ENCODE measurements at places on chromosomes 1 and 21.
A peak's percentile ranks its signal among the peaks of the same experiment; 100 is the strongest.

- no peak for DNase-seq
These were observed 60.8 kb upstream of the SLC35F3 start for GRCh38 chr1:233843525-233844204.

DNA sequence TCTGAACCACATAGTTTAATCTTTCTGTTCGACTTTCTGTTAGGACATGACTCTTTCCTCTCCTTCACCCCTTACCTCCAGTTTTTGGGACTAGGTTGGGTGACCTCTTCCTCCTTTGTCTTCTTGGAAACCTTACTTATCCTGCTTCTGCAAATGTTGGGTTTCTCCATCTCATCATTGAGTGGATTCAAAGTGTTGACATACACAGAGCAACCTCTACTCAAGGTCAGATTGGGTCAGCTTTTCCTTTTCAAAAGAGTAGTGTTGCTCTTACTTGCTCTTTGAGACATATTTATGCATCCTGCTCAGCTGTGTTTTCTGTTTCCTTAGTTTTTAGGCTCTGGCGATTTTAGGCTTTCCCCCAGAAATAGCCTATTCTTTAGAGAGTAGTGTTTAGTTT is 3.7 kb downstream of the CAMTA1 start:
- no peak for DNase-seq

DNA sequence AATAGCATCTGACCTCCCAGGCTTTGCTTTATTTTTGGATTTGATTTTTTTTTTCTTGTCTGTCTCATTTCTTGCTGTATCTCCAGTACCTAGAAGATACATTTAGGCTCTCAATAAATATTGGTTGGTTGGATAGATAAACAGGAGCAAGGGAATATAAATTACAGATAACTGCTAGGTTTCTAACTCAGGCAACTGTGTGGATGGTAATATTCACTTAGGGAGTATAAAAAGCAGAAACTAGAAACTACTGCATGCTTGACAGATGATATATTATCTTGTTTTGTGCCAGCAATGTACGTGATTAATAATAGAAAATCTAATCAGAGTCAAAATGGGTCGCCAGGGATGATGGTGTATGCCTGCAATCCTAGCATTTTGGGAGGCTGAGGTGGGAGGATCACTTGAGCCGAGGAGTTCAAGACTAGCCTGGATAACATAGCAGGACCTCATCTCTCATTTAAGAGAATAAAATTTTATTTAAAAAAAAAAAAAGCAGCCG is 31.0 kb upstream of the TARS2 start:
- no peak for DNase-seq

GRCh38 chr1:119593805-119594204 is 54.3 kb downstream of the ZNF697 start:
- DNase-seq = no peak

DNA sequence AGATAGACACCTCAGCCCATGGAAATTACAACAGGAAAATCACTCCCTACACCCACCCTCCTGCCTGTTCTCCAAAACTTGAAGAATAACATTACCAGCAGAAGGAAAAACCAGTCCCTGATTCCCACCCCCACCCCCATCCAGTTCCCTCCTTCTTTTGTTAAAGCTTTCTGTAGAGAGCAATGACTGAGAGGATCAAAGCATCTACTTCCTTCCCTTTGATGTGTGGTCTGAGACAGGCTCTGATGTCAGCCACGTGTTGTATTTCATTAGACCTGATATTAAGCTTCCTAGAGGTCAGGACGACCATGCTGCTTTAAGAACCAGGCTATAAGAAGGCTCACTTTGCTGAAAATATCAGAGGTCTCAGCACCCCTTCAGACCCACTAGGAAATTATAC is 73.9 kb upstream of the HAO2 start:
- DNase-seq = no peak

- no peak for DNase-seq
These were observed 41.3 kb upstream of the TRIM45 start for GRCh38 chr1:117162816-117163215.

- no peak for DNase-seq
These were observed 7.9 kb upstream of the PLA2G2C start for GRCh38 chr1:20194224-20194623.

GRCh38 chr21:14522736-14523135 is 23.4 kb downstream of the SAMSN1 start:
- DNase-seq = no peak

GRCh38 chr1:108824051-108824450 is 32.8 kb downstream of the AKNAD1 start:
- no peak for DNase-seq

GRCh38 chr1:173148971-173149370 is 58.2 kb downstream of the TNFSF4 start:
- no peak for DNase-seq

- DNase-seq = peak; percentile 78
These were observed 183.6 kb downstream of the TTLL7 start for GRCh38 chr1:83815330-83815729.

DNA sequence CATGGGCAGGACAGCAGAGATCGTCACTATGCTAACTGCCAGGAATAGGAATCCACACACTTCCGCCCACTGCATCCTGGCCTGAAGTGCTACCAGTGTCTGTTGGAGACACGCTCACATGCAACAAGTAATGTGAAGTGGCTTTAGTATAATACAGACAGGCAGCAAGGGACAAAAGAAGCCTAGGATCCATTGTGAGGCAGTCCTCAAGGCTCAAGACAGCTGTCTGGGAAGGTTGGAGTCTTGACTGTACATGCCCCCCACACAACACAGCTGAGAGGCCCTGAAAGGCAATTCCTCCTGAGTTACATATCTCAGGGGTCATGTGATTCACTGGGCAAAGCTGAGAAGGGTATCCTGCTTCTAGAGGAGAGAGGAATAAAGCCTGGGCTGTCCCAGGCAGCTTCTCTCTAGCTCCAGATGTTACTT is 39.9 kb upstream of the CD1D start:
- DNase-seq = no peak

DNA sequence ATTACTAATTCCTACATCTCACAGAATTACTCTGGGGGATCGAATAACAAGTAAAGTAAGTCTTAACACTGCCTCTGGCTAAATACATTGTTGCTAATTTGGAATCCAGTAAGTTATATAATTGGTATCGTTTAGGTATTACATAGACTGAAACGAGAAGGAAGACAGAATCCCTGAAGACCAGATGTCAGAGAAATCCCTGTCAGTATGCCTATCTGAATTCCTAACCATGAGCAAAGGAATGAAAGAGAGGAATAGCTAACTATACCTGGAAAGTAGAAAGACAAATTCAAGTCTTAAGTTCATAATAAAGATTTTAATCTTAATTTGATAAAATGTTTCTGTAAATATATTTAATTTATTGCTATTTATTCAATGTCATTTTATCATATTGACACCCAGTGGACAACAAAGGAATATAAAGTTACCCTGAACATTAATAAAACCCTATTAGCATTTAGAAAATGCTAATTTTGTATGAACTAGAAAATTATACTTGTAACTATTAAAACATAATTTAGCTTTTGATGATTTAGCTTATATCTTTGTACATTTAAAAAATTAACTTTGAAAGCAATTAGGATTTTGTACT is 11.4 kb downstream of the DEPDC1 start:
- no peak for DNase-seq

DNA sequence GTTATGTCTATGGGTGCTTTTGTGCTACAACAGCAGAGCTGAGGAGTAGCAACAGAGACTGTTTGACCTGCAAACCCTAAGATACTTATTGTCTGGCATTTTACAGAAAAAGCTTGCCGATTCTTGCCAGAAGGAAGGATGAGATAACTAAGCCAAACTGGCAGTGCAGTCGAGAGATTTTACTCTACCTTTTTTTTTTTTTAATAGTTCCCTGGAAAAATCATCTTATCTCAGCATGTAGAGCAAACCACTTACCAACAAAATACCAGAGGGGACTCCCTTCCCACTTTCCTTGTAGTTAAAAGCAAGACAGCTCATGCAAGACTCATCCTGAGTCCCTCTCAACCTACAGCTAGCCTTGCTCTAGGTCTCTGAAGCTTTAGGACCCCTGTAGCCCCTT is 132.9 kb downstream of the SYT2 start:
- DNase-seq = no peak

- no peak for DNase-seq
These were observed 111.7 kb downstream of the NMNAT2 start for GRCh38 chr1:183306317-183307042.

DNA sequence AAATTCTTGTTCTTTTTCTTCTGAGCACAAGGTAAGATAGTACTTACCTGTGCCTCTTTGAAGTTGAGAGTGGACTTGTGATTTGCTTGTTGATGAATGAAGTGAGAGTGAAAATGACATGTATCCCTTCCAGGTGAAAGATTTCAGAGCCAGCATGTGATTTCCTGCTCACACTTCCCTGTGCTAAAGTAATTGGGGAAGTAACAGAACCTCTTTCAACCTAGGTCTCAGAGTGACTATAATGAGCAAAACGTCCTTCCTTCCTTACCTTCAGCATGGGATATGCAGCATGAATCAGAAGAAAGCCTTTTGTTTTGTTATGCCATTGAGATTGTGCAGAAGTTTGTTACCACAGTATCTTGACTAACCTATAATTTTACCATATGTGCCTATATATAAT is 24.6 kb downstream of the RAVER2 start:
- no peak for DNase-seq

GRCh38 chr1:15262003-15262377 is 15.0 kb downstream of the FHAD1 start:
- DNase-seq = no peak

DNA sequence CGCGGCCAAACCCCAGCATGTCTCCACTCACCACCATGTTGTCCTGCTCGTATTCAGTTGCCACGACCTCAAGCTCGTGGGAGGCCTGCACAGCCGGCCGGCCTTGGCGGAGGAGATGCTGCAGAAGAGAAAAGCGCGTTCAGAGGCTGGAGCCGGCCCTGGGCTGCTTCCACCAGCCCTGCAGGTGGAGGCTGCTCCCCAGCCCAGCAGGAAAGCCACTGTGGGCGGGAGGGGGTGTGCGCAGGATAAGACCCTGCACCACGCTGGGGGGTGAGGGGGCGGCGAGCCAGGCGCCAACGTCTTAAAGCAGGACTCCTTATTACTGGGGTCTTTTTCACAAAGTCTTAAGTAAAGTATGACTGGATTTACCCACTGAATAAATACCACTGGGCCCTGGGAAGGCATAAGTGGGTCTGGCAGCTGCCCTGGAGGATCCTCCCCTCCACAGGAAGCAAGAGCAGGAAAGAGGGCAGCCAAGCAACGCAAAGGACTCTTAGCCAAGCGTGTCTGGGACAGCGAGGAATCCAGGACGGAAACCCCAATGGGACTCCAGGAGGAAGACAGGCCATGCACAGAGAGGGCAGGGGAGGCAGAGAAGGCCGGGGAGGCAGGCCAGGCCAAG is 104.8 kb downstream of the NPHP4 start:
- no peak for DNase-seq

- no peak for DNase-seq
These were observed 2021.9 kb downstream of the MRPL39 start for GRCh38 chr21:23585419-23585818.

DNA sequence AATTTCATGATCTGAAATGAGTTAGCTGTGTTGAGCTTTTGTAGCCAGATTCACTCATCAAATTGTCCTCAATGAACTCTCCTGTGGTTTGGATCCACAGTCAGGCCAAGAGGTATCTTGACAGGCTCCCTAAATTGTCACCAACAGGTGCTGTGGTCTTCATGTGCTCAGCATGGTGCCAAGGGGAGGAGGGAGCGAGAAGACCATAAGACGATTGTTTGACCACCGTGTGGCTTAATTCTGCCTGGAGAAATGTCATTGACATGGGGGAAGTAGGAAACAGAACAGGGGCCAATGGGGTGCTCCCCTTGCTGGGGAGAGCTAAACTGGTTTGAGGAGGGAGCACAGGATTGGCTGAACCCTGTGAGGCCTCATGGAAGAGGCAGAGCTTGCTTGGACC is 219.3 kb downstream of the KCNJ6 start:
- DNase-seq = no peak

GRCh38 chr1:75533085-75533484 is 77.8 kb downstream of the SLC44A5 start:
- DNase-seq = no peak

GRCh38 chr1:195328681-195329080 is 1279.6 kb downstream of the KCNT2 start:
- no peak for DNase-seq

GRCh38 chr21:28794371-28794851 is 198.3 kb downstream of the LTN1 start:
- no peak for DNase-seq

- DNase-seq = no peak
These were observed 32.6 kb downstream of the CTBS start for GRCh38 chr1:84541679-84542078.

DNA sequence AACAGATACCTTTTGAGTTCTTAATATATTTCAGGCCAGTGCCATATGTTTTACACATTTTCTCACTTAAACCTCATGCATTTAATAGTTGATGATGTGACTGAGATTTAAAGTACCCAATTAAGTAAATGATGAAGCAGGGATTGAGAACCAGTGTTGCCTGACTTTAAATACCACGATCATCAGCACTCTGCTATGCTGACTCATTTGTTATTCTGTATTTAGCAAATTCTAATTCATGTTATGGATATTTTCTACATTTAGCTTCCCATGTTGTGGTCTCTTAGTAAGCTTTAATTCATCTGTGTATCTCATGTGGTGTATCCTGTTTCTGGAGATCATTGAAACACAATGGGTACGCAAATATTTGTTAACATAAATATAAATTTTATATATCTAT is 363.0 kb downstream of the PTBP2 start:
- peak; percentile 9 for DNase-seq

- DNase-seq = no peak
These were observed 49.8 kb downstream of the BCAR3 start for GRCh38 chr1:93631626-93632365.

DNA sequence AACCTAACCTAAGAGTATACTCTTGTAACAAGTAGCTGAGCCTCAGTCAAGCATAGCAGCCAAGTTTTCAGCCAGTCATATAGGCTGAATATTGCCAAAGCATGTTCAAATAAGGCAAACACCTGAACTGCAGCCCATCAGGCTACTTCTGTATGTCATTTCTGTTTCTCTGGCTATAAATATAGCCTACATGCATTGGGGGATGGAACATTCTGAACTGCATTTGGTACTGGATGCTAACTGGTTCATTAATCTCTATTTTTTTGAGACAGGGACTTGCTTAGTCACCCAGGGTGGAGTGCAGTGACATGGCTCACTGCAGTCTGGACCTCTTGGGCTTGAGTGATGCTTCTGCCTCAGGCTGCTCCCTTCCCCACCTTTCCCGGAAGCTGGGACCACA is 37.3 kb downstream of the MAST2 start:
- no peak for DNase-seq

- DNase-seq = no peak
These were observed 4.5 kb upstream of the CATSPERE start for GRCh38 chr1:244456586-244456985.

GRCh38 chr1:180951836-180952656 is 39.3 kb downstream of the KIAA1614 start:
- DNase-seq = no peak

DNA sequence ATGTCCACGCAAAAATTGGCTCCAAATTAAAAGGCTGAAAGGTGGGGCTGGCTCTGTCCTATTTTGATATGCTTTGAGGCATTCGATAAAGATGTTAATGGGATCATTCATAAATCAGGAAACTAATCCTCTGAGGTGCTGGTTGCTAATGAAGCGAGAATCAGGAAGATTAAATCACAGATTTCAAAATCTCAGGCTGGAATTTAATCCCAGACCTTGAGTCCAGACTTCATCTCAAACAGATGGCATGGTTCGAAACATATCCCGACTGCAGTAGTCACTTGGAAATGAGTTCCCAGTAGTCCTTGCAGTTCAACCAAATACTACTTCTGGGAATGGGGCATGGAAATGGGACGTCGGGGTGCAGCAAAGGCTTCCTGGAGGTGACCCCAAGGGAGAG is 4.5 kb upstream of the KLF17 start:
- no peak for DNase-seq
